ENCODE measurements at places on chromosomes 13 and 19.

DNA sequence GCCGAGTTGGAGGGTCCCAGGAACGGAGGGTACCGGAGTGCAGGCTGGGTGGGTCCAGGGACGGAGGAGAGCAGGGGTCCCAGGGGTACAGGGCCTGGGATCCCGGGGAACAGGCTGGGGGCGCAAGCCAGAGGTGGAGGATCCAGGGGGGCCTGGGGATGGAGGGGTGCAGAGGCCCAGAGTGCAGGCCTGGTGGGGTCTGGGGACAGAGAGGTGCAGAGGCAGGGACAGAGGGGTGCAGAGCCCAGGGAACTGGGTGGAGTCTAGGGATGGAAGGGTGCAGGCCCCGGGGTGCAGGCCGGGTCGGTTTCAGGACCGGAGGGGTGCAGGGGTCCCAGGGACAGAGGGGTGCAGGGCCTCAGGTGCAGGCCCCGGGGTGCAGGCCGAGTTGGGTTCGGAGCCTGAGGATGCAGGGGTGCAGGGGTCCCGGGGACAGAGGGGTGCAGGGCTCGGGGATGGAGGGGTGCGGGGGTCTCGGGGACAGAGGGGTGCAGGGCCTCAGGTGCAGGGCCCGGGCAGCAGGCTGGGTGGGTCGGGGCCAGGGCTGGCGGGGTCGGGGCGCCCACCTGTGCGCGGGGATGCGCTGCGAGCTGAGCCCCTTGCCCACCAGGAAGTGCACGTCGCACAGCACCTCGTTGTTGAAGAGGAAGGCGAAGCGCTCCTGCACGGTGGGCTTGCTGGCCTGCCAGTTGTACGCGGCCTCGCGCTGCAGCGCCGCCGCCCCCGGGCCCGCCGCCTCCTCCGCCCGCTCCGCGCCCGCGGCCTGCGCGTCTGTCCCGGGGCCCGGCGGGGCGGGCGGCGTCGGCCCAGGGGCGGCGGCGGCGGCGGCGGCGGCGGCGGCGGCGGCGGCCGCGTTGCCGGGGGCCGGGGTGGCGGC, 545 bp downstream of the BTBD2 start:
- DNase-seq, result no peak

DNA sequence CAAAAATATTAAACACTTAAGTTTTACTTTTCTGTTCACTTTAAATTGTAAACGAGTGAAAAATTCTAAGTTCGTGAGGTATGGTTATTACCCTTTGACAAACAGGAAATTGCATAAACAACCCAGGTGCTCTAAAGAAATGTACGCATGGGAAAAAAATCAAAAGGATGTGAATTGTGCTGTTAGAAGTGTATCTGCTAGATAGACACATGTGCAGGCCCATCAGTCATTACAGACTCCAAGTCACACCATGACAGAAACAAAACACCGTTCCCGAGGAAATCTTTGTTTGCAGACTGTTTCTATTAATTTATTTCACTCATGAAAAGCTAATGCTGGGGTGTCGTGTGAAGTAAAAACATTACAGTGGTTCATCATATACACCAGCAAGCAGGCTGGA, 17.0 kb upstream of the DOCK9 start:
- no peak for DNase-seq

DNA sequence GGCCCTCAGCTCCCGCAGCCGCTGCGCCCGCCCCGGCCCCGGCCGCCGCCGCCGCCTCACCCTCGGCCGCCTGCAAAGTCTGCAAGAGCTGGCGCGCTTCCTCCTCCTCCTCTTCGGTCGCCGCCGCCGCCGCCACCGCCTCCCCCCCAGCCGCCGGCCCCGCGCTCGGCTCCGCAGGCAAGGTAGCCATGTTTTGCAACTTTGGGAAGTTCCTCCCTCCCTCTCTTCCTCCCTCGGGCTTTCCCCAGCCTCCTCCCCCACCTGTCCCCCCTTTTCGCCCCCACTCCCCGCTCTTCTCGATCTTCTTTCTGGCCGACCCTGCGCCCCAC, 433 bp downstream of the SIX5 start:
- peak; percentile 50 for DNase-seq

DNA sequence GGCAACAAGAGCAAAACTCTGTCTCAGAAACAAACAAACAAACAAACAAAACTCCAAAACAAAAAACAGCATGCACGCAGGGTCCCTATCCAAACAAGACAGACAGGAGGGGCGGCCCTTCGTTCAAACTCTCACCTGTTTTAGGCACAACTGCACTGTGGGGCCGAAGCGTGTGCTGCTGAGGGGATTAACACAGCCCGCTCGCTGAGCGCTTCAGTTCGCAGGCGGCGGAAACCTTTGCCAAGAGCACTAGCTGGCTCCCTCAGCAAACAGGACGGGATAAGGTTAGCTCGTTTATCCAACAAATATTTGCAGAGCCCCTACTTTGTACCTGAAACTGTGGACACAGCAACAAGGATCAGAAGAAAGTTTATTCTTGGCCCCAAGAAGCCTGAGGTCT, 1.6 kb upstream of the ADPRHL1 start:
- DNase-seq, result no peak

DNA sequence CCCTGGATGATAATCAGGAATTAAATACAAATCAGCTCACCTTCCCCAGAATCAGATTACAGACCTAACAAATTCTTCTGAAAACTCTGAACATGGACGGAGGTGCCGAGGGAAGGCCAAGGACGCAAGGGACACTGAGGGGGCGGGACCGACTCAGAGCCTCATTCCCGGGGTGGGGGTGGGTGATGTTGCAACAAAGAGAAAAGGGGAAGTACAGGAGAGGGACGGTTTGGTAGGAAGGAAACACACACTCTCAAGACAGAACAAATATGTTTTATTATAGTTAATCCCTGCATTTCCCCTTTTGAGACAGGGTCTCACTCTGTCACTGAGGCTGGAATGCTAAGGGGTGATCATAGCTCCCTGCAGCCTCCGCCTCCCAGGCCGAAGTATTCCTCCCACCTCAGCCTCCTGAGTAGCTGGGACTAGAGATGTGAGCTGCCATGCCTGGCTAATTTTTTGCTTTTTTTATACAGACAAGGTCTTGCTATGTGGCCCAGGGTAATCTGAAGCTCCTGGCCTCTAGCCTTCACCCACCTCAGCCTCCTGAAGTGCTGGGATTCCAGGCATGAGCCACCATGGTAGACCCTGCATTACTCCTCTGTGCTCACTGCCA, 786 bp upstream of the LILRA2 start:
- no peak for DNase-seq

DNA sequence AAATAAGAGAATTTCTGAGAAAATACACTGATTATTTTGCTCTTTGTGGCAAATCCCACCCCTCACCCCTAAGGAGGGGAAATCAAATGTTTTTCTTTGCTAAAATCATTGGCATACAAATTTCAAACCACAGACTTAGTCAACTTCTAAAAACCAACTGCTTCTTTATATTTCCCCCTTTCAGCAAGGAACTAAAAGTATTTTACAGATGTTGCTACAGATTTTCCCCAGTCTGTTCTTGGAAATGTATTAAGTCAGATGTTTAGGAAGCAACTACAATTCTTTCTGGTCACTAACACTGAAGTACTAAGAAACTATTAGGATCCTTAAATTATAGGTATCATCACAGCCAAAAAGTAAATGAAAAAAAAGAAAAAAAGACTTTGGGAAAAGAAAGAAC, 6.9 kb downstream of the MTMR6 start:
- DNase-seq, result no peak

DNA sequence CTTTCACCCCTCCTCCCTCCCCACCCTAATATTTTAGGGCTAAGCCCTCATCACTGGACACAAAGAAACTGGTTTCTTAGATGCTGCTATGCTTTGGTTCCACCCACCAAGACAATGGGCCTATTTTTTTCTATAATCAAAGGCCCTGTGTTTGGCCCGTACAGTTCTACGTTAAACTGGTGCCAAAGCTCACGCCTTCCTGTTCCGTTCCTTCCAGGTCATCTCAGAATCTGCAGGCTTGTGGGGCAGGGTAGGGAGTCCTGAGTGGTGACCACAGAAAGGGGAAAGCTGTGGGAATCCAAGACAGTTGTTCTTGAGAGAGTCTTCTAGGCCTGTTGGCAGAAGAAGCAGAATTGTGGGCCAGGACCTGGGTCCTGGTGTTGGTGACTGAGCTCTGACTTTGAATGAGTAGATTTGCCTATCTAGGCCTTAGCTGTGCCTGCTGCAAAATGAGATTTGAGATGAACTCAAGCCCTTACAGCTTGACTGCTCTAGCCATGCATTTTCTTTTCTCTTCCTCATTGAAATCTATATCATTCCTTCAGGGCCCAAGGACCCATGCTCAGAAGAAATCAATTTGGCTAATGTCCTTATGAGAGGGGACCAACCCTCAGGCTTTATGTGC, 19.1 kb upstream of the CXCL17 start:
- DNase-seq, result no peak

- no peak for DNase-seq
These were observed 472.8 kb upstream of the SLITRK5 start for GRCh38 chr13:87198371-87198770.

GRCh38 chr13:105602956-105603670, 932.3 kb downstream of the EFNB2 start:
- DNase-seq, result no peak

DNA sequence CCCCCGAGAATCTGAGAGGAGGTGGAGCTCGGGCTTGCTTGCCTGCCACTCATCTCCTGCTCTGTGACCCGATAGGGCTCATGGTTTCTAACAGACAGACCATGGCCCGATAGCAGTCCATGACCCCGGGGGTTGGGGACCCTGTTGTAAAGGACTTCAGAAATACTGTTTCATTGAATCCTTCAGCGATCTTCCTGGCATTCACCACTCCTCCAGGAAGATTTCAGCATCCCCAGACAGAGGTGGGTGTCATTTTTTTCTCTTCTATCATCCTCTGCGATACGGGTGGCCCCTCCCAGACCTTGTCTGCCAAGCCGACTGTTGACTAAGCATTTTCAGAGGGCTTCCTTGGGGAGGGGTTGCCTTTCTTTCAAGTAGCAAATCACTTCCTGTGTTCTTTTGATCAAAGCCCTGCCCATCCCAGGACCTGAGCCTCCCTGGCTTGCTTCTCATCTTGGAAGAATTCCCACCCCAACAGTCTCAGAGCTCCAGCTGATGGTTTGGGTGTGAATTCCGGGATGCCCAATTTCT, 1.7 kb downstream of the MYO1F start:
- no peak for DNase-seq

- DNase-seq, result no peak
These were observed 13.8 kb downstream of the PAK4 start for GRCh38 chr19:39139305-39139874.

- no peak for DNase-seq
These were observed 152.2 kb downstream of the TBC1D4 start for GRCh38 chr13:75329723-75330122.

DNA sequence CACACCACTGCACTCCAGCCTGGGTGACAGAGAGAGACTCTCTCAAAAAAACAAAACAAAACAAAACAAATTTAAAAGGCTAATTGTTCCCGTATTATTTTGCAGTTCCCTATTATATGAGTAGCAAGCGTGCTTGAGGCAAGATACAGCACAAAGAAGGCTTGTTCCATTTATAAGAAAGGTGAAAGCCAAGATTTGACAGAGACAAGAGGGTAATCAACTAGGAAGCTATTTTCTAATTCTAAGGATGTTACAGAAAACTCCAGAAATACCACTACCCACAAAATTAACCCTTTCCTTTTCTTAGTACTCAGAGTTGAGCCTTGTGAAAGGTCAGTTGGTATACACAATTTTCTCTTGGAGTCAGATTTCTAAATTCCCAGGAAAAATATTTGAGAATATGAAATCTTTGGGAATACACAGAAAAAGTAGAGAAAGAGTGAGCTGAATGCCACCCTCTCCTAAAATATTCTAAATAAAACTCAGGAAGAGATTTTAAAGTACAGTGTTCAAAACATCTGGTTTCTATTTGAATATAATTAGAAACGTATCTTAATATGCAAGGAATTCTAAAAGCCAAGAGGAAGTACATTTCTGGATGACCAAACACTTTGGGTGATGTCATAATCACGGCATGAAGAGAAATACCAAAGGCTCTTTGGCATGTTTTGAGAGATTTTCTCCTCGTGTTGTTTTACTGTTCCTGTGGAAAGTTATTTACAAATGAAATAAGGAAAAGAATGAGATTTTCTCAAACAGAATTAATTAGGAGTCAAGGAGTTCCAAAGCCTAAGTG, 63.0 kb upstream of the FLT1 start:
- no peak for DNase-seq

Data from thyroid gland (tissue), 4 donors.